SIG-M5 (cell line): ENCODE measurements at places on chromosomes 5 and 9.

- DNase-seq, result no peak
These were observed 470.6 kb downstream of the CCDC171 start for GRCh38 chr9:16023446-16023845.

- peak; percentile 12 for DNase-seq
These were observed 12.9 kb downstream of the TLE4 start for GRCh38 chr9:79584655-79584982.

DNA sequence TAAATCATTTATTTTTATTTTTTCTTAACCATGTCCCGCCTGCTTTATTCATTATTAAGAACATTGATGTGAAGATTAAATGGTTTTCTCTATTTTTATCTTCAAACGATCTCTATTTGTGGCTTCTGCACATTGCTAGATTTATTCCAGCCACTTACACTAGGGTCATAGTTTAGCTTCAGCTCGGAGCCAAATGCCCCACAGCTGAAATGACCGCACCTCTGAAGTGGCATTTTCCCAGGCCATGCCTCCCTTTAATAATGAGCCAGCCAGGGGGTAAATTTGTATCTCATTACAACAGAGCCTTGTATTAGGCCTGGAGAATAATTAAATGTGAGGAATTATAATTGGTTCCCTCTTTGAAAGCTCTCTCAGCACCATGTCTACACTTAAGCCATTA, 89.4 kb downstream of the DOCK8 start:
- no peak for DNase-seq

- DNase-seq, result no peak
These were observed 504 bp upstream of the ZNF618 start for GRCh38 chr9:113875459-113876150.

GRCh38 chr5:39169081-39169480, 50.3 kb downstream of the FYB1 start:
- no peak for DNase-seq

GRCh38 chr5:167557359-167557758, 734.1 kb upstream of the WWC1 start:
- DNase-seq, result no peak

DNA sequence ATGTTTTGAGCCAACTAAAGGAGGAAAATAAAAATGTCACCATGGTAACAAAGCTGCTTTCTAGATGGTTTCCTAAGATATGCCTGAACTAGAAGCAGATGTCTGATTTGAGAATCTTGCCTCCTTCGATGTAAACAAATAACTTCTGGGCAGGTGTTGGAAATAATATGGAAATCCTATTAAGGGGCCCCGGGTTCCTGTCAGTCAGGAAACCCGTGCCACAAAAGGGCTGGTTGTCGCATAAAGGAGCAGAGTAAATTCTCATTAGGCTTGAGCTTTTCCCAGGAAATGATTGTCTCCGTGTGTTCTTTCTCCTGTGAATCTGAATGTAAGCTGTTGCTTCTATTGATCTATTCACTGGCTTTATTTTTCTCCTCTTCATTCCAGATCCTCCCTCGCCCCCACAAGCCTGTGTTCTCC, 90.8 kb downstream of the TLE4 start:
- no peak for DNase-seq

DNA sequence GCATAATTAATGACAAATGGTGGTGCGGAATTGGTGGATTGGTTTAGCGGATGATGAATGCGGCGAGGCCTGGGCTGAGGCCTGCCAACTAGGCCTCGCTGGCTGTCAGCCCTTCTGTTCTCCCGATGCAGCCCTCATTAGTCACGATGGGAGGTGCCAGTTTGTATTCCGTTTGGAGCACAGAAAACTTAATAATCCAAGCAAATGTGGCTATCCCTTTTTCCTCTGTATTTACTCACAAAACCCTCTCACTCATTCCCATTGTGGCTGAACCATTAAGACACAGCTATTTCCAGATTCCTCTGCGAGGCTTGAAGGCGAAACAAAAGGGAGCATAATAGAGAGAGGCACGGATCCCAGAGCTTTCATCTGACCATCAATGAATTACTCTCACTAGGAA, 114.3 kb downstream of the MVB12B start:
- DNase-seq, result no peak

DNA sequence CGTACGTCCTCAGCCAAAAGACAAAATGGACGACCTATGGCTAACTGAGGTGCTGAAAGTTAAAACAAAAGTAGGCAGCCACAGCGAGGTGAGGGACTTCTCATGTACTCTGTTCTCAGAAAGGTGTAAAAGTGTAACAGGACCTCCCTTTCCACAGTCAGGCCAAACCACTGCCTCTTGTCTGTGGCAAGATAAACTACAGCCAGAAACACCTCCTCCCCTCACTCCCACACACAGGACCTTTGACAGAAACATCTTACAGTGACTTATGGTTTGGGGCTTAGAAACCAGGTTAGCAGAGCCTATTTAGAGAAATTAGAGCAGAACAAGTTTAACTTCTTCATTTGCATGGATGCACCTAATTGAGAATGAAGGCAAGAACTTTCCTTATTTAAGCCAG, 499.1 kb upstream of the GRIN3A start:
- DNase-seq, result no peak

DNA sequence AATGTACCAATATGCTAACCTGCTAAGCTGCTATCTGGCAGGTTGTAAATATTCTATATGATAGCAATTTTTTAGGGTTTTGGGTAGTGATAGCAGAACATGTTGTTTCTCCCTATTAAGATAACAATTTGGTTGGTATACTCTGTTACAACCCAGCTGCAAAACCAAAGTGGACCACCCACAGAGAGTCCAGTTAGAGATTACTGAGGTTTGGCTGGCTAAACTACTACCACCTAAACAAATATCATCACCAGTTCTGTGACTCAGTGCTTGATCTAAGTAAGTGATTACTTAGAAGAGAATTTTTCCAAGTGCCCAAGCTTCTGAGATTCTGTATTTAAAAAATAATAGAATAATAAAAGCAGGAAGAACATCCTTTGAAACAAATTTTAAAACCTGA, 72.3 kb downstream of the XRCC4 start:
- no peak for DNase-seq

- DNase-seq, result no peak
These were observed 69.9 kb upstream of the NIPAL4 start for GRCh38 chr5:157390133-157390532.

DNA sequence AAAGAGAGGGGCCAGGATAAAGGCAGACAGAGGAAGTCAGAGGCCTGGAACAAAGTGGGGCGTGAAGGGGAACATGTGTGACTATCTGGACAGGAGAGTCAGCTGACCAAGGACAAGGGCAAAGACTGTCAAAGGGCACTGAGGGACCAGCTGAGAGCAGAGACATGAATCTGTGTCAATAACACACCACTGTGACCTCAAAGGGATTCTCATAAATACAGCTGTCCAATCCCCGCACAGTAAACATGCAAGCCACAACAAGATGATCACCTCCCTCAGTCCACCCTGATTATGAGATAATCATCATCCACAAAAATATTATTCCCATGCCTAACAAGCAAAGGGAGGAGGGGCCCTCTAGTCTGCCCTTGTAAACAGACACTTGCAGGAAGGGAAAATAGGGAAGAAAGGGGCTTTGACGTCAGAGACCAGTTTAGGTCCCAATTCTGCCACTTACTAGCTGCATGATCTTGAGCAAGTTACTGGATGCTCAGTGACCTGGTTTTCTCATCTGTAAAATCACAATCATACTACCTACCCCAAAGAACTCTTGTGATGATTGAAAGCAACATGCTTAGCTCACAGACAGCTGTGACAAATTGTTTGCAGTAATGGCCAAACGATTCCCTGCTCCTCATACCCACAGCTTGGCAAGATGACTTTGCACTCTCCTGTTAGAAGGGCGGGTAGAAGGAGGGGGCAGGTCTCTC, 41.8 kb downstream of the RAPGEF1 start:
- no peak for DNase-seq

DNA sequence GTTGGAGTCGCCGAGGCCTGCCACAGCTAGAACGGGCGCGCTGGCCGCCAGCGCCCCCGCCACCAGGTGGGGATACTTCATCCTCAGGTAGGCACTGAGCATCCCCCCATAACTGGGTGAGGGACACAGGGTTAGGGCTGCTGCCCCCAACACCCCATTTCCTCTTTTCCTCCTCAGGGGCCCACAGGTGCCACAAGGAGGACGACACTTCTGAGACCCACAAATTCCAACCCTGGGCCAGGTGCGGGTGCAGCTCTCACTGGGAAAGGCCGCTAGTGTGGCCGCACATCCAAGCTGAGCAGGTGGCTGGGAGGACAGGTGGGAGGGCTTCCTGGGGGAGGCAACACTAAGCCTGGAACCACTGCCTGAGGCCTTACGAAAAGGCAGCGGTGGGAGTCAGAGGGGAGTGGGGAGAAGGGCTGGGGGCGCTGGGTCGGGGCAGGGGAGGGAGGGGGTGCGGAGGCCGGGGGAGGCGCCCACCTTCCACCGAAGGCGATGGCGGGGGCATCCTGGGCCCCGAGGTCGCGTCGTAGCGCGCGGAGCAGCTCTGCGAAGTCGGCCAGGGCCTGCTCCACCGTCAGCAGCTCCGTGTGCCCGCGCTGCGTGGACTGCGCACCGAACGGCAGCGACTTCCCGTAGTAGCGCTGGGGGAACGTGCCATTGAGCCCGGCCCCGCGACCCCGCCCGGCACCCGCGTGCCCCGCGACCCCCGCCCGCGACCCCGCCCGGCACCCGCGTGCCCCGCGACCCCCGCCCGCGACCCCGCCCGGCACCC, 961 bp downstream of the DPP7 start:
- no peak for DNase-seq

DNA sequence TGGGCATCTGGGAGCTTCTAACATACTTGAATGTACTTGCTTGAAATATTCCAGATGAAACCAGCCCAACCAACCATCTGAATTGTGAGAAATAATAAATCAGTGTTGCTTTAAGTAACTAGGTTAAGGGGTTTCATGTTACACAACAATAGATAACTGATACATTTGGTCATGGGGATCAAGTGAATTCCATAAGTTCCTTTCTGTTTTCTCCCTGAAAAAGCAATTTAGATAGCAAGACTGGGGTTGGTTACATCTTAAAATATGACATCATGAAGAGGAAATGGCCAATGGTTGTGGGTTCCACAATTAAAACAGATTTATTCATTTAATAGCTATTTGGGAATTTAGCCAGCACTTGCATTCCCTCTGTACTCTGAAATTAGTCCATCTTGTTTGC, 559.7 kb downstream of the TLR4 start:
- no peak for DNase-seq

- no peak for DNase-seq
These were observed 612.6 kb downstream of the ISL1 start for GRCh38 chr5:51995773-51996306.

GRCh38 chr5:133662578-133662977, 50.2 kb upstream of the FSTL4 start:
- DNase-seq, result no peak

- peak; percentile 69 for DNase-seq
These were observed 106.6 kb downstream of the COL23A1 start for GRCh38 chr5:178483620-178484019.

DNA sequence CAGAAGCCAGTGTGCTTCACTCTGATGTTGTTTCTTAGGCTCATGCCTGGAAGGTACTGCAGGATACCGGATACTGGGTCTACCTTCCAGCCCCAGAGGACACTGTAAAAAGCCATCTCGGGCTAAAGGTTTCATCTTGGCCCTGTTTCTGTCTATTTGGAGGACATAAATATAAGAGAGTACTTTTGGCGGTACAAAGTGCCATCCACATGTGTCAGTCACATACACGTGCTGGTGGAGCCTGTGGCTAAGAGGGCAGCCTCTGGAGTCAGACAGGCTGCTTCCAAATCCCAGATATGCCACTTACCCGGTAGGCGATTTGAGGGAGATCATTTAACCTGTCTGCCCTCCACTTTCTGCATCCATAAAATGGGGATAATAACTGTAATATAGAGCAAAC, 160.4 kb downstream of the NR3C1 start:
- DNase-seq, result no peak

GRCh38 chr9:107373809-107374208, 90.7 kb downstream of the RAD23B start:
- no peak for DNase-seq

GRCh38 chr5:155732587-155733376, 594.2 kb upstream of the SGCD start:
- no peak for DNase-seq

DNA sequence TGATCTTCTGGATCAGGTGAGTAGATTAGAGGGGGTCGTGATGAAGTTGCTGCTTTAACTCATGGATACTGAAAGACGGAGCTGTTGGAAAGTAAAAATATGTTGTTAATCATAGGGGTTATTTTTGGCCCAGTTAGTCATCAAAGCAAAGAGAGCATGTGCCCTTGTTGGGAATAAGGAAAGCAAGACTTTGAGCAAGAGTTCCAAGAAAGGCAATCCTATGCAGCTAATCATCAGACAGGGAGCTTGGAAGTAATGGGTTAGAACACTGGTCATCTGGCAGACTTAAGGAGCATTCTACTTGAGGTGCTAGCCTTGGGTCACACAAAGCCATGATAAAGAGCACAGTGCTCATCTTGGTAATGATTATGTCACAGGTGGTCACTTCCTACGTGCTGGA, 18.3 kb downstream of the ASPN start:
- DNase-seq, result no peak

GRCh38 chr9:2722715-2723114, 5.4 kb downstream of the KCNV2 start:
- DNase-seq, result no peak

DNA sequence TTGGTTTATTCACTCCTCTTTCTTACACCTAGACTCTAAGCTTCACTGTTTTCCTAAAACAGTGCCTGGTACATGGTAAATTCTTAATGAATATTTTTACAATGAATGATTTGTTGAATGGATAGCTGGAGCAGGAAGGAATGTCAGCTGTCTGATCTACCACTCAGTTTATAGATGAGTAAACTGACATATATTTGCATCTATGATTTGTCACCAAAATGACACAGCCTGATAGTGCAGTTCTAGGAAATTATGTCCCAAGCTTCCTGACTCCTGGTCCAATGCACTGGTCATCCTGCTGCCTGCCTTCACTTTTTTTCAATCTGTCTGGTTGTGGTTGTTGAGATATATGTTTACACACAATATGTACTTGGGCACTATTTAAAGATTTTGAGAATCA, 651.7 kb upstream of the WWC1 start:
- no peak for DNase-seq

DNA sequence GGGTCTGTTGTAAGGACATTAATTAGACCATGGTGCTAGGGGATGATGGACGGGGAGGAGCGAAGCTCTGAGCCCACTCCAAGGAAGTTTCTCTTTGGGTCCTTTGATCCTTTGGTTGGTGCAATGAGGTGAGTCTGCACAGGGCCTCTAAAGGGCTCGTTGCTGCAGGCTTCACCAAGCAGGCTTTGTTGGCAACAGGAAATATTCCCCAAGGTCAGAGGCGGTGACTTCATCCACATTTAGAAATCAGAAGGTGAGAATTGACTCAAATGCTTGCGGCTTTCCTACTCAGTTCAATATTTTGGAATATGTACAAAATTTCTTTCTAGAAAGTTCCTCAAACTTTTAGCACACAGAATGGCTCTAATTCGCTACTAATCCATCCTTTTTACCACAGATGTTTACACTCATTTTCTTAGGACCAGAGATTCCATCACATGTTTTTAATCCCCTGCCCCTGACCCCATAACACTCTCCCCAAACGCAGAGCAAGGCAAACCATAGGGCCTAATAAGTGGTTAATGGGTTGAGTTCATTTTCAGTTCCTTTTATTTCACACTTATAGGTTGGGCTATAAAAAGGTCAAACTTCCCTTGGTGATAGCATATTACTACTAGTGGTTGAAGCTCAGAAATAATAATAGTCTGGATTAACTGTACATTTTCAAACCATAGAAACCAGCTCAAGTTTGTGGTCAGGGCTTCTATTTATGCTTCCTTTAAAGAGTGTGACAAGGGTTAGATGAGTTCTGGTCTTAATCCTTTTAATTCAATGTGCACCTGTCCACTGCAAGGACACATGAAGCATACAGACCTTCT, 37.3 kb upstream of the TMEM252 start:
- no peak for DNase-seq
